ENCODE measurements at places on chromosomes 11 and 22.

- no peak for DNase-seq
Observed at GRCh38 chr11:99271527-99271926, 250.8 kb downstream of the CNTN5 start.

DNA sequence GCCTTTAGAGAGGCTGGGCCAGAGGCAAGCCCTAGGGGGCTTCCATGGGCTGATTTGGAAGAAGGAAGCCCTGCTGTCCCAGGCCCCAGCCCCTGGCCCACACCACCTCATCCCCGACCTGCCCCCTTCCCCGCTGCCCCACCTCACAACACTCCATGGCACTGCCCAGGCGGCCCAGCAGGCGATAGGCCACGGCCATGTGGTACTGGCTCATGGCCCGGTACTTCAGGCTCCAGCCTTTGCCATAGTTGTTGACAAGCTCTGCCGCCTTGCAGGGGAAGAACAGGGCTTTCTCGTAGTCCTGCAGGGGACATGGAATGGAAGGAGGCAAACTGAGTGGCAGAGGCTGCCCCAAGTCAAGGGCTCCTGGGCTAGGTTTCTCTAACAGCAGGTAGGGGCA is 6.4 kb downstream of the RAPSN start:
- DNase-seq, result no peak

GRCh38 chr11:64379817-64380709 is 21.1 kb downstream of the RPS6KA4 start:
- no peak for DNase-seq

- no peak for DNase-seq
Observed at GRCh38 chr11:106457727-106458126, 380.3 kb downstream of the AASDHPPT start.

DNA sequence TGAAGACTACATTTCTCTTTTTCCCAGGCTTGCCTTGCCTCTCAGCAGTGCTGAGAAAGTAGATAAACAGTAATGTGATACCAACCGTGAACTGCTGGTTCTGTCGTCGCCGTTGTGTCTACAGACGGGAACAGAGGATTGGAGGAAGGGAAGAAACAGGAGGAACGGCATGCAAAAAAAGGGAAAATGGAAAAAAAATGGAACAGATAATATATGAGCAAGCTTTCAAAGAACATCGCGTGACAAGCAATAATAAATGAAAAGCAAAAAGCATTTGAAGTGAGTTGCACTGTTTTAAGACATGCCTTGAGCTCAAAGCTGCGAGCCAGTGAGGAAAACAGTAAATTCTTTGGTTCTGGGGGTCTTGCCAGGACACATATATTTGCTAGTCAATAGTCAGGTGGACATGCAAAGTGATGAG is 305.9 kb downstream of the CADM1 start:
- no peak for DNase-seq

- no peak for DNase-seq
Observed at GRCh38 chr11:119023741-119024140, 5.2 kb downstream of the TRAPPC4 start.
